ENCODE measurements at places on chromosomes 11 and 22.

GRCh38 chr11:10002221-10002620 lies 291.8 kb downstream of the SBF2 start:
- DNase-seq: peak; percentile 22

GRCh38 chr22:38286915-38287669 lies 14.3 kb upstream of the TMEM184B start:
- no peak for DNase-seq

DNA sequence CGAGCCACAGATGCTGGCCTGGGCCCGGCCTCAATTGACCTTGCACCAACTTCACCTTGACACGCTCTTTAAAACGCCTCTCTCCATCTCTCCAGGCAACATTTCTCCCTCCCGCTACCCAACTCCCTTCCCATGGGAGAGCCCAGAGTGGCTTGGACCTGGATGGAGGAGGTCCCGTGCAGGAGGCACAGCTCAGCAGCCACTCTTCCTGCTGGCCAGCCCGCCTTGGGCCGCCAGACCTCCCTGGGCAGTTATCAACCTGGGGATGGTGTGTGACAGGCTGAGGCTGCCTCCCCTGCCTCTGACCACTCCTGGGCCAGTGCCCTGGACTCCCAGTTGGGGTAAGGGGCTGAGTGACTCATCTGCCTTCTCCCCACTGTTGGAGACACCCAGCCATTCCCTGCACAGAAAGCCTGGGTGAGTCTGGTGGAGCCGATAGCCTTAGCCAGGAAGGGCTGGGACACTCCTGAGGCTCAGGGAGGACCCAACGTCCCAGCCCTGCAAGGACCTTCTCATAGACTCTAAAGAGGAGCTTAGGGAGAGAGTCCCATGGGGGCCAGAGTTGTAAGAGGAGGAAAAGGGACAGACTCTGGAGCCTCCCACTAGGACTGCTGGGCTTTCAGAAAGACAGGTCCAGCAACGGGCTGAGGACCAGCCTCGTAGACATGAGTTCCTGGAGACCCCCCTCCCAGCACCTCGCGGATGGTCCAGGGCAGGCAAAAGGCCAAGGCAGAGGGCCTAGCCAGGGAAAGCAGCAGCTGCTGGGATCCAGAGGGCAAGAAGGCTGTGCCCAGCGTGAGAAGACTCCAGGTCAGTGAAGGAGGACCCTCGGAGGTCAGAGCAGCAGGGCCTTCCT lies 131.7 kb downstream of the CEP164 start:
- no peak for DNase-seq

- no peak for DNase-seq
Observed at GRCh38 chr11:7846003-7846402, 49.3 kb upstream of the OR5P2 start.

DNA sequence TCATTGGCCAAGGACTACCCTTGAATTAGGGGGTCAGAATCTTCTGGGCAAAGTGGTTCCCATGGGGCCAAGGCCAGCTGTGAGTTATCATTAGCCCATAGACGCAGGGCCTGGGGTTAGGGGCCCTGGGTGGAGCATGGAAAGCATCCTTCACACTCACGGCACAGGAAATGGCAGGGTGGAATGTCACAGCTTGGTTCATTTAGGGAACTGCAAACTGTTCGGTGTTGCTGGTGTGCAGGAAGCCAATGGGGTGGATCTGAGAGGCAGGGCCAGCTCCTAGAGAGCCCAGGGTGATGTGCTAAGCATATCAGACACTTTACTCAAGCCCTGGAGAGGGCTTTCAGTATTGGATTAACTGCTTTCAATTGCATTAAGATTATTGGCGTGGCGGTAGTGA lies 42.9 kb downstream of the TECTA start:
- no peak for DNase-seq

DNA sequence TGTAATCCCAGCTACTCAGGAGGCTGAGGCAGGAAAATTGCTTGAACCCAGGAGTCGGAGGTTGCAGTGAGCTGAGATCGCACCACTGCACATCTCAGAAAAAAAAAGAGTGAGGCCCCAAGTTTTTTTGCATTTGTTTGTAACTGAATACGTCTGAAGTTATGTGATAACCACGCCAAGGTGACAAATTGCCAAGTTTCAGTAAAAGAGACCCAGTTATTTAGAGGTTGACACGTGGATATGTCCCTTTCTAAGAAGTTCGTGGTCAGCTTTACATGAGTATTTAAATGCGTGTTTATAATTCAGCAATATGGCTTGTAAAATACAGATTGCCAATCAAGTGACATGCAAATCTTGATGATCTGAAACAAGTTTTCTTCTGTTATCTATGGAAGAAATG lies 8.0 kb downstream of the PPARA start:
- DNase-seq: no peak

GRCh38 chr11:76321820-76322524 lies 59.0 kb downstream of the THAP12 start:
- DNase-seq: no peak

DNA sequence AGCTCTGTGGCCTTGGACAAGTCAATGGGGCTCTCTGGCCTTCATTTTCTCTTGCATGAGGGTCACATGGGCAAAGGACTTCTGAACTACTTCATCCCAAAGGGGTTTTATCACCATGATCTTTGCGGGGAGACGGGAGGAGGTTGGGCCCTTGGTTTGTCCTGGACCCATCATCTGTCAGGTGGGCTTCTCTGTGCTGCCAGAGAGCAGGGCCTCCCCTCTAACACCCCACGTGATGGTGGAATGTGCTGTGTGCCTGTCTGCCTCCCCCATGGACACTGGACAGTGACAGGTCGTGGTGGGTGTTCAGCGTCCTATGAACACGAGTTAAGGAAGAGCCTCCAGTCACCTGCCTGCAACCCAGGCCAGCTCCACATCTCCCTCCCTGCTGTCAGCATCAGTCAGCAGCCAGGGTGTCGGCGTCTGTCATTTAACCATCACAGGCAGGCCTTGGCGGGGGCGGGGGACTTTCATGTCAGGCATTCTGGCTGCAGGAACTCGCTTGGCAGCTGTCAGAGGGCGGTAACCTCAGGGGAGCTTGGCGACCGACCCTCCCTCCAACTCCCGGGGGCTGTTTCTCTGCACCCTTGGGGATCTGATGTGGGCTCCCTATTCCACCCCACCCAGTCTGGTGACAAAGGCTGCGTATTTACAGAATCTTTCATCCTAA lies 2.6 kb upstream of the SUN2 start:
- DNase-seq: no peak

- peak; percentile 42 for DNase-seq
Observed at GRCh38 chr11:6927030-6927617, 898 bp downstream of the ZNF215 start.

DNA sequence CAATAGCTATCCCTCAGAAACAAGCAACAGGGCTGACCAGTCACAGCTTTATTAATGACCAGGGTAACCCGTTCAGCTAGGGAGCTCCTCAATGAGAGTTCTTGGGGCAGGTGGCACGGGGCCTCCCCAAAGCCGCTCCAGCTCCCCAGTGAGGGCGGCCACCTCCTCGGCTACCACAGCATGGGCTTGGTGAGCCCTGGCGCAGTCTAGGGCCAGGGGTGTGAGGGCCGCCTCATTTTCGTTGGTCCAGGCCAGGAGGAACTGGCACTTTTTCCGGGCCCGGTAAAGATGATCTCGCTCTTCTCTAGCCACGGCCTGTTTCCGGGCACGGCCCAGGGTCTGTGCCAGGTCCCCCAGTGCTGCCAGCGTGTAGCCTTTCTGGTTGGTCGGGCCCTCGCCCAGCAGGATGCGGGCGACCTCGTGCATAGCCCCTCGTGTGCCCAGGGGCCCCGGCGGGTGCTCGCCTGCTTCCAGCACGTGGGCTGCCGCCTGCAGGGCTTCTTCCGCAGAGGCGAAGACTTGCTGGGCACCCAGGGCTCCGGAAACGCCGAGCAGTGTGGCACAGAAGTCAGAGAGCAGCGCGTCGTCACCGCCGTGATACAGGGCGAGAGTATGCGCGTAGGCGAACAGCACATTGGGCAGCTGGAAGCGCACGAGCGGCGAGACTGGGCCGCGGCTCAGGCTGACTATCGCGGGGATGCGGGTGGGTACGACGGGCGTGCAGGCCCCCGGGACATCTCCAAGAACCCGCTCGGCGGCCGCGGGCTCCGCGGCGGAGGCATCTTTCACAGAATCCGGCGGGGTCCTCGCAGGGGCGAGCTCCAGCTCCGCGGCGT lies 913 bp downstream of the ZNHIT2 start:
- DNase-seq: peak; percentile 27

- no peak for DNase-seq
Observed at GRCh38 chr22:29773233-29773632, 6.1 kb downstream of the UQCR10 start.

DNA sequence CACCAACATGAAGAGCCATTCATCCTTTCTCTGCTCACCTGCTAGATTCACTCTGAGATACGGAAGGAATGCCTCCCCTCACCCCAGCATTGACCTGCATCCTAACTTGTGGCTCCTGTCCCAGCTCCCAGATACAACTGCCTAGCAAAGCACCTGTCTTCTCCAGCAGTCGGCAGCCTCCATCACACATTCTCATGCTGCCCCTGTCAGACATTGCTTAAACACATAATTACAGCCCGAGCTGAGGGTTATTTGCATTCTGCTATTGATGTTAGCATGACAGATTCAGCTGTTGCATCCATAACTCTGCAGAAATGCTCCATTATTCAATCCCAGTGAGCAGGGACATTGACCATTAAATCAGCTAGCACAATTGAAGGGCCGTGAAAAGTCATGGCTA lies 184.4 kb upstream of the NARS2 start:
- no peak for DNase-seq

- DNase-seq: no peak
Observed at GRCh38 chr11:103552086-103552485, 442.9 kb downstream of the DYNC2H1 start.

GRCh38 chr11:113681711-113682413 lies 24.2 kb downstream of the TMPRSS5 start:
- peak; percentile 59 for DNase-seq

DNA sequence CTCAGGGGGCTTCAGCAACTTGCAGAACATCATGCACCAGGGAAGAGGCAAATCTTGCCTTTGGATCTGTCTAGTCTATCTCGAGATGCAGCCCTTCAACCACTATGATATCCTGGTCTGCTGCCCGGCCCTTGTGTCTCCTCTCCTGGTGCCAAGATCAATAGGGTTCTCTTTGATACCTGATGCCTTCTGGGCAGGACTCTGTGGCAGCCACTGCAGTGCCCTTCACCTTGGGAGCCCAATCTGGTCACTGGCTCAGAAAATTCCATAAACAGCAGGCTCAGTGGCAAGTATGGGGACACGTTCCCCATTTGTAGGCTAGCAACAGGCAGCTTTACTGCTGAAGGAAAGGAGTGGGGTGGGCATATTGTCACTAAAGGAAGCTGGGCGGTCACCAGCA lies 23.4 kb downstream of the SYN3 start:
- DNase-seq: no peak

- DNase-seq: peak; percentile 81
Observed at GRCh38 chr11:123137431-123138224, 57.4 kb downstream of the CLMP start.

- DNase-seq: no peak
Observed at GRCh38 chr11:112859787-112860186, 101.4 kb upstream of the NCAM1 start.

DNA sequence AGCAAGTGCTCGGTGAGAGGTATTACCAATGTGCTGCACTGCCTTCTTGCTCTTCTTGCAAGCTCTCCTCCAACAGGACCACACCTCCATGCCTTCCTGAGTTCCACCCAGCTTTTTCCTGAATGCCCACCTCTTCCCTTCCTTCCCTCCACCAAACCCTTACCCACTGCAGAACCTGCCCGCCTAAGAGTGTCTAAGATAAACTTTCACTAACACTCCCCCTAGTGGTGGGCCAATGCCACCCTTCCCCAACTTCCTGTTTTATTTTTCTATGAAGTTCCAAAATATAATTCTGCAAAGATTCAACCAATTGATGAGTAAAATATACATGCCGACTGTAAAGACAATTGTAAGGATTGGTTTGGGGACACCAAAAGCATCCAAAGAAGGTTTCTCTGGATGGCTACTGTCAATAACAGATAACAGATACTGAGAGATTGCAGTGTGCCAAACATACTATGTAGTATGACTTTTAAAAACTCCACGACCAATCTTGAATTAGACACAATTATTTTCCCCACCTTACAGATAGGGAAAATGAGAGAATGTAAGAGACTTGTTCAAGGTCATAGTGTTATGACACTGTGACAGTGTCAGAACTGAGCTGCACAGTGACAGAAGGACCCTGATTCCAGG lies 38.6 kb upstream of the BMAL1 start:
- peak; percentile 57 for DNase-seq

- peak; percentile 75 for DNase-seq
Observed at GRCh38 chr11:122214567-122214966, 98.6 kb upstream of the BLID start.

GRCh38 chr22:19122752-19123492 lies 710 bp upstream of the DGCR2 start:
- peak; percentile 19 for DNase-seq

DNA sequence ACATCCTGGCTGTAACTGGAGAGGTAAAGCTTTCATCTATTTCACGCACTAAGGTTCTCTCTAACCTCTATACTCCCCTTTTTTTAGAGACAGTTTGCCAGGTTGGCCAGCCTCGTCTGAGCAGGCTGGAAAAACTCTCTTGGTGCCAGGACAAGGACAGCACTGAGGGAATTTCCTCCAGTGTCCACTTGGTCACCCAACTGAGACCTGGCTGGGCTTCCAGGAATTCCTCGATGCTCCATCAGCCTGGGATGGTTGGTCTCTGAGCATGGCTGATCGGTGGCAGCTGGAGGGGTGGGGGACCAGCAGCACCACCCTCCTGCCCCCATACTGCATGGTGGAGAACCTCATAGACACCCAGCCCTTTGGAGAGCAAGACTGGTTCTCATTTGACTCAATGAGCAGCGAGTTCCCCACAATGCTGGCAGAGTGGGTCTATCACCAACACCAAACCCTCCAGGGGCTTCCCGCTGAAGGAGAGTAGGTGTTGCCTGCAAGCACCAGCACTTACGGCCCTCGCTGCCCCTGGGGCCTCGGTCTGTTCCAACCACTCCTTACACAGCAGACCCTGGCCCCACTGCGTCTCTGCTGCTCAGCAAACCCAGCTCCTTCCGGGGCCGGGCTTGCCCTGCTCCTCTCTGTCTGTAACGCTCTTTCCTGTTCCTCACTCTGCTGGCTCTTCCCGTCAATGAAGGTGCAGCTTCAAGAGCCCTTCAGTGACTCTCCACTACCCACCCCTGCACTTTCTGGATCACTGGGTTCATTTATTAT lies 122.2 kb downstream of the ST3GAL4 start:
- DNase-seq: no peak

- no peak for DNase-seq
Observed at GRCh38 chr11:78925387-78925786, 350.7 kb upstream of the NARS2 start.

DNA sequence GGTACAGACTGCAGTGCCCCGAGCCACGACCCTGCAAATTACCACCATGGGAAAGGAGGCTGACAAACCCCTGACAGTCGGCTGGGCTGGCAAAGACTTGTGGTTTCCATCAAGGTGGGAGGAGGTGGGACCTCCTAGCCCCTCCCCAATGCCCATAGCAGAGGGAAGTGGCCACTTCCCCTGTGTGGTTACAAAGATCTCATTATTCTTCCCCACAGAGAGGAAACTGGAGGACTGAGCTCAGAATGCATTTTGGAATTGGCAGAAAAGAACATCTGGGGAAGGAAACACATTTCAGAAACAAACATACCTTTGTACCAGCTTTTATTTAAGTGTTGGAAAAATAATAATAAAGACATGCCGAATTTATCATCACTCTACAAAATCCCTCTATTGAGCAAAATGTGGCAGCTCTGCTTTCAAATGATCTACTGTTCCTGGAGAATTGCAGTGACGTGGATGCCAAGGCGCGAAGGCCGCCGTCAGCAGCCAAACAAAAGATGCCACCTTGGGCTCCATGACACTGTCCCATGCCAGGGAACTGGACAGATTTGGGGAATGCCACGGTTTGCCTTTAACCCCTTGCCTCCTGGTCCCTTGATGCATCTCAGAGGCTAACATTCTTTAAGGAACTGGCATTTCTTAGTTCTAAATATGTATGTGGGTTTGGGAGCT lies 169.6 kb downstream of the CRYBB2 start:
- DNase-seq: no peak

All from fibroblast of lung (primary cell).